ENCODE measurements at places on chromosomes 5 and 9.

GRCh38 chr9:4983601-4984165 lies 1.4 kb upstream of the JAK2 start:
- no peak for DNase-seq

DNA sequence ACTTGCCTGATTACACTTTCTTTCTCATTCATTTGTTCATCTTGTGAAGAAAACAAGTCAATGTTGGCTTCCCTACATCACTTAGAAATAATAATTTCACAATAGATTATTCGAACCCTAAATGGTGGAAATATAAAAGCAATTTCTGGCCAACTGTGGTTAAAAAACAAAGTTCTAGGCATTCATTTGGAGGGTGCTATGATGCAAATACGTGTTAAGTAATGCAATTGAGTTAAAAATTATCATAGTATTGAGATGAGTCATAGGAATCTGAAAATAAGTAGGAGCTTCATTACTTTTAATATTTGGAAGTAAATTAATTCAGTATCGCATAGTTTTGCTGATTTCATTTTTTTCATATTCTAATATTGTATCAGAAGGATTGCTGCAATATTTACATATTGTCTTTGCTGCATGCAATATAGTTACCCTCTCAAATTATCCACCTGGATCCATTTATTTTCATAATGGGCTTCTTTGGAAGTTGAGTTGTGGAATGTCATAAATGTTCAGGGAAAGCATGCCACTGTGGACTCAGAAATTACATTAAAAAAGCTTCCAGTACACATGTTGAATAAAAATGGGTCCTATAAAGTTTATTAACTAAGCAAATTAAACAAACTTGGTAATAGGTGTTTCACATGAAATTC lies 647.7 kb upstream of the WWC1 start:
- DNase-seq, result no peak

DNA sequence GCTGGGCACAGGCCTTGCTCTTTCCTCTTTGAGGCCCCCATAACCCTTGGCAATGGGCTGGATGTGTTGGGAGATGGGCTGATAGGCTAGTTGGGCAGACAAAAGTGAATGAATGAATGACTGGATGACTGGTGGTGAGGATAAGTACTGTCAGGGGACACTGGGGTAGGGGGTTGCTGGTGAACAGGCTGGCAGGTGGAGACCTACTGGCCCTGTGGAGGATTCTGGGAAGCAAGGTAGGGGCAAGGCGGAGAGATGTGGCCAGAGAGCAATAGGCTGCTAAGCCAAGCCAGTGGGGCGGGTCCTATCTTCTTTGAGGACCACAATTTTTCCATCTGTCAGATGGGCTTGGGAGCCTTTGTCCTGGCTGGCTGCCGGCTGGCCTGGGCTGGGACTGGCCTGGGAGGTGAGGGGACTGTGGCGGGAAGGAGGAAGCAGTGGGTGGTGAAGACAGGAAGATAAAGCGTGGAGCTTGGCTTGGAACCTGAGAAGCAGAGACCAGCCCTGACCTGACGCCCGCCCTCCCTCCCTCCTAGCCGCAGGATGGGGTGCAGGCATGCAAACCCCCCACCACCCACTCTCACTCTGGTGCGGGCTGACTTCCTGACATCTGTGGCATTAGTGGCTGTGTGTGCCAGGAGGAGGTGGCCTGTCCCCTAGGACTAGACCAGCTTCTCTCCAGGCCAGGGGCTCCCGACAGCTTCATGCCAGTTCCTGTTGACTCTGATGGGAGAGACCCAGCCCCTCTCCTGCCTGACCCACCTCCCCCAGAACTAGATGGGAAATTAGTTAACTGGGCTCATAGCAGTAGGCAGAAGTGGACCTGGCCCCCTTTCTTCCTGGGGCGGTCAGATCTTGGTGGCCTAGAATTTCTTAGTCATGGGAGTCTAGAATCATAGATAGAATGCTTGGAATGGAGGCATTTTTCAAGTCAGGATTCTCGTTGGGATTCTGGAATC lies 9.5 kb downstream of the CXXC5 start:
- DNase-seq, result no peak

GRCh38 chr9:17140418-17140817 lies 5.6 kb downstream of the CNTLN start:
- DNase-seq, result no peak

- DNase-seq, result no peak
Observed at GRCh38 chr9:90659650-90660364, 17.2 kb upstream of the DIRAS2 start.

- no peak for DNase-seq
Observed at GRCh38 chr9:107696302-107696701, 206.7 kb upstream of the KLF4 start.

DNA sequence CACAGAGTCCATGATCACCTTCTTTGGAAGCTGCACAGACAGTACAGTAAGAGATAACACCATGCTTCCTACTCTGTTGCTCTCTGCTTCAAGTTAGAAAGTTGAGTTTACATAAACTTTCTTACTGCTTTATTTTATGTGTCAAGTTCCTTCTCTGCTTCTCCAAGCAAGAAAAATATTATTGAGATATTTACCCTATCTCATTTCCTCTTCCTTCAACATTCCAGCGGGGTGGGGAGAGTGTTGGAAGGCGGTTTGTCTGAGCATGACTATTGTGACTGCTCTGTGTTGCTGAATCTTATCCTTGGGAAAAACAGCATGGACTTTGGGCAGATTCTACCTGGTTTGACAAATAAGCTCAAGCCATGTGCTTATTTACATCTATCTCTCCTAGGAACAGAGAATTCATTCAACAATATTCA lies 66.9 kb upstream of the EPB41L4A start:
- no peak for DNase-seq

DNA sequence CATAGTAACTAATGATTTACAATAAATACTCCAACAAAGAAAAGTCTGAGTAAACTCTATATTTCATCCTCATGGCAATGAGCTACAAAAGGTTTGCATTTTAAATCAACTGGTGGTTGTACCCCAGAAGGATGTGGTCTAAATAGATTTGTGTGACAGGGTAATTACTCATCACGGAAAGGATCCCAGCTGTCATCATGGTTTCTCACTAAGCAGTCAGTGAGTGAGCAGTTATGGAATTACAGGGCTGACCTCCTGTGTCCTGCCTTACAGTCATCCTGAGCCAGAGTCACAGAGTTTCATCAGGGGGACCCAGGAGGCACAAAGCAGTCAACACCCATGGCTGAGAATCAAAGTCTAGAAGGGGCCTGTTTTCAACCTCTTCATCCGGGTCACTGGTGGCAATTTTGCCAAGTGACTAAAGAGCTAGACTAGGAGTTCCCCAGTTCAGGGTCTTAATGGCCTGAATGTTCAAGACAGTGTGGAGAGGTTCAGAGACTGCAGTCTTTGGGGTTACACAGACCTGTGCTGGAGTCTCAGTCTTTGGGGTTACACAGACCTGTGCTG lies 210.7 kb upstream of the SLC24A2 start:
- no peak for DNase-seq

DNA sequence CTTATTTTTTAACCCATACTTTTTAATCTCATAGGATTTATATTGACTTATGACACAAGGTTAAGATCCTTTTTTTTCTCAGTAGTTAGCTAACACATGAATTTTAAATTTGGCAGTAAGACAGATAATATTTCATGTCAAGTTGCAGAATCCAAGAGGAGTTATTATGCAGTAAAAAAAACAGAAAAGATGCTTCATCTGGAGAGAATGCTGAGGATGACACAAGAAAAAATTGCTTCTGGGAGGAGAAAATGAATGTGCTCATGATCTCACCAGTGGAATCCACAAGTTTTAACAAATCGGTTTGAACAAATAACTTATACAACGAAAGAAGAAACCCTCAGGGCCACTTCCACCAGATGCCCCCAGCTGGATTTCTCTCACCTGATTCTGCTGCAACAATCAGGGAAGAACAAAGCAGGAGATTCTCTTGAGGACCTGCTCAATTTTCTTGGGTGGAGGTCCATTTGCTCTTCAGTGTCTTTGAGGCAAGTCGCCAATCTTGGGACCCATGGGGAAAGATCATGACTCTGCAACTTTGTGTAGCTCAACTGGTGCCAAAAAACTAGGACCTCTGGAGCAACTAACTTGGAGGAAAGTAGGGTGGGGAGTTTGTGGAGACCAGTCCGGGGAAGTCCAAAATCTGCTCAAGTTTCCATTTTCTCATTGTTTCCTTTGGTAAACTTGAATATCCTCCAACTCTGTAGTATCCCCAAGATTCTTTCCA lies 50.5 kb upstream of the TNFSF15 start:
- no peak for DNase-seq

DNA sequence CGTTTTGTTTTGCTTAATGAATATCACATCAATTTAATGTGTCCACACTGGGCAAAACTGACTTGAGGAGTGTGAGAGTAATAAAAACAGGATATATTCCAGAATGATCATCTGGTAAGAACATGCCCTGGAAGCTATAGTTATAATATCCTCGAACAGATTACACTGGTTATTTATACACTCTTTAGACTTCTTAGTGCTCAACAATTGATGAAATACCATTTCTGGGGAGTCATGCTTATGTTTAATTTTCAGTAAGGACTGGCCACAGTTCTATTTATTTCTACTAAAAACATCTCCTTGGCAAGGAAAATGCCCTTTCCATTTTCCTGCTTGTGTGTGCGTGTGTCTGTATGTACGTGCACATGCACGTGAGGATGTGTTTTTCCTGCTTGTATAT lies 205.0 kb downstream of the TRIO start:
- DNase-seq, result no peak

DNA sequence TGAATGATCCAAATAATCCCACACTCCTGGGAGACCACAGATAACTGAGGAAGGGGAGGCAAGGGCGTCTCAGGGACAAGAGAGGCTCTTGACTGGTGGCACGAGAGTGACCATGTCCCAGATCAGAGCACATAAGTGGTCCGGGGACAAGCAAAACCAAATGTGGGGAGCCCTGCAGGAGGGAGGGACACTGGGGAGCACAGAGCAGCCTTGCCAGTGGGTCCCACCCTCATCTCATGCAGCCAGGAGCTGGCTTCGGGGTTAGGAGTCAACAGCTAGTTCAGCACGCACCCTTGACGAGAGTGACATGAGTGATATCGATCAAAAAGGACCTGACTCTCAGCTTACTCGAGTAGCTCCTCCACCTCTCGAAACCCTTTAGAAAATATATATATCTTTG lies 16.5 kb upstream of the UBE2QL1 start:
- DNase-seq, result no peak

GRCh38 chr5:181187500-181188213 lies 17.3 kb downstream of the TRIM7 start:
- peak; percentile 84 for DNase-seq

DNA sequence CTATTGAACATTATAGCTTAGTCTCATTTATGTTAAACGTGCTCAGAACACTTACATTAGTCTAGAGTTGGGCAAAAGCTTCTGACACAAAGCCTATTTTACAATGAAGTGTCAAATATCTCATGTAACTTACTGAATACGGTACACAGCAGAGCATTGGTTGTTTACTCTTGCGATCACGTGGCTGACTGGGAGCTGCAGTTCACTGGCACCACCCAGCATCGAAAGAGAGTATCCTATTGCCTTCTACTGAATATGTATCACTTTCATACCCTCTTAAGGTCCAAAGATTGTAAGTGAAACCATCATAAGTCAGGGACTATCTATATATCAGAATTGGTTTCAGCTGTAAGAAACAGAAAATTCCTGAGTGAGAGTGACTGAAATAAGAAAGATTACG lies 42.6 kb upstream of the OSMR start:
- no peak for DNase-seq

- DNase-seq, result no peak
Observed at GRCh38 chr9:8684978-8685708, 885.6 kb upstream of the DMAC1 start.

GRCh38 chr5:26578002-26578401 lies 460.4 kb downstream of the CDH9 start:
- DNase-seq, result no peak

- DNase-seq, result no peak
Observed at GRCh38 chr9:123460091-123460490, 104.1 kb downstream of the CRB2 start.

DNA sequence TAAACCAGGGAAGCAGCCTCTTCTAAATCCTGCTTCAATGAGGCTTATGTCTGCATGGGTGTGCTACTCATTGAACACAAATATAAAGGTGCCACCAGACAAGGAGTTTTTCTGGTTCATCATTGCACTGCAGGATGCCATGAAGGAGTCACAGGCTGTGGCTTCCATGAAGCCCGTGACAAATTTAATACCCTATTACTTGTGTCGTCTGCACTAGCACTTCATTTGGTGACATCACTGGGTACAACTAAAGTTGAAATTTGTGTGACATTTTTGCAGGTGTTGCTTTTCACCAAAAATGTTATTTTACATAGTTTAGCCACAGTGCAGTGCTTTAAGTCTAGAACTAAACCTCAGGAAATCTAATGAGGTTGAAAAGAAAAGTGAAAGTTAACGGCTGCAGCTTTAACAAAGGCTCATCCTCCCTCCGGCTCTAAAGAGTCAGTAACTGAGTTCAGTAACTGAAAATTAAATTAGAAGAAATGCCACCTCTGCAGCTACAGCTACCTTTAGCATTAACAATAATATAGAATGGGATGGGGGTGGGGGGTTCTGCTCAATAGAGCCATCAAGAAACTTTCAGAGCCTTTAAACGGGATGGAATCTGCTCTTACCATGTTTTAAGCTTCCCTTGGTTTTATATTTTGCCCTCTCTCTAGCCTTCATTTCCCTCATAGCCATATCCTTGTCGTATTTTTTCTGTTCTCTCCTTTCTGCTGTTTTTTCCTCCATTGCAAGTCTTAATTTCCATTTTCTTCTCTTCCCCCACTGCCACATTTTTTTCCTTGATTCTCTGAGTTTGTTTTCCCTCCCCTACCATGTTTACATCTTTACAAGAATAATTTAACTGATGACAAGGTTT lies 233.8 kb upstream of the TMEM161B start:
- no peak for DNase-seq

- DNase-seq, result no peak
Observed at GRCh38 chr5:37776826-37777225, 63.0 kb downstream of the GDNF start.

GRCh38 chr9:134983074-134983473 lies 65.4 kb upstream of the FCN1 start:
- peak; percentile 93 for DNase-seq

- no peak for DNase-seq
Observed at GRCh38 chr9:81627481-81627880, 61.9 kb downstream of the TLE1 start.

- DNase-seq, result peak; percentile 18
Observed at GRCh38 chr9:135908754-135909204, 1.4 kb upstream of the CAMSAP1 start.

- DNase-seq, result peak; percentile 21
Observed at GRCh38 chr5:56663523-56663922, 151.8 kb upstream of the MAP3K1 start.
